Naive thymus-derived CD4-positive, alpha-beta T cell (primary cell): ENCODE measurements at places on chromosomes 7 and 10. TPM values are rescaled to one million over a fixed set of nuclear protein-coding genes. Genes with fewer than 3 reads are reported as not detected.

- H3K4me3 ChIP-seq = no peak overlapping the region
- no peaks in the 10 kb centered on the region for H3K27me3 ChIP-seq
Measured at GRCh38 chr7:11193888-11194287, 220.2 kb downstream of the PHF14 start.

DNA sequence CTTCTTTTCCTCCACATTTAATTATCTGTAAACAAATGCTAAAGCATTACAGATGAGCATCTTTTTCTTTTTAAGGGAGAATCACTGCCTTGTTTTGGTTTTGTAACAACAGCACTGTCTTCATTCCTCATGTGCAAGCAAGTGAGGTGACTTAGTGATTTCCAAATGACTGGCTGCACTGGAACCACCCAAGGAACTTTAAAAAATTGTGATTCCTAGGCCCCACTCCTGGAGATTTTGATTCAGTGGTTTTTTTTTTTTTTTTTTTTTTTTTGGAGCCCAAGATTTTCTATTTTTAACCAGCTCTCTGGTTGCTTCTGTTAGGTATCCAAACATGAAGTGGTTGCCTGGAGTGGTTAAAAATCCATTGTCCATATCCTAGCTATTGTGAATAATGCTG is 176.2 kb downstream of the LRMDA start:
- no peak overlapping the region for H3K4me3 ChIP-seq
- no peaks in the 10 kb centered on the region for H3K4me1 ChIP-seq
- no peak overlapping the region for H3K27ac ChIP-seq
- DNase-seq = no peak
- no peaks in the 10 kb centered on the region for H3K36me3 ChIP-seq

- peak overlapping the region; percentile 74 for H3K27ac ChIP-seq
- no peaks in the 10 kb centered on the region for H3K36me3 ChIP-seq
- H3K4me3 ChIP-seq = peak overlapping the region; percentile 89
- no peak for DNase-seq
Measured at GRCh38 chr7:44122529-44122928, 819 bp downstream of the POLD2 start.

HOXA11 gene
- total RNA-seq = not detected

FKBP6 gene
- total RNA-seq = not detected
